CD8-positive, alpha-beta memory T cell (primary cell): ENCODE measurements at places on chromosomes 2 and 18. TPM values are rescaled to one million over a fixed set of nuclear protein-coding genes. Genes with fewer than 3 reads are reported as not detected.

FSIP2 gene
- not detected for total RNA-seq

MYO7B gene
- not detected for total RNA-seq

REG3A gene
- not detected for total RNA-seq

CAMKMT gene
- total RNA-seq: 11.4 TPM

KHK gene
- 14.5 TPM for total RNA-seq

SLC4A5 gene
- 1.8 TPM for total RNA-seq

CAPN13 gene
- not detected for total RNA-seq

ZEB2 gene
- total RNA-seq: 35.8 TPM

CIDEA gene
- not detected for total RNA-seq

SLC38A11 gene
- not detected for total RNA-seq

GALNT1 gene
- total RNA-seq: 46.1 TPM

DNA sequence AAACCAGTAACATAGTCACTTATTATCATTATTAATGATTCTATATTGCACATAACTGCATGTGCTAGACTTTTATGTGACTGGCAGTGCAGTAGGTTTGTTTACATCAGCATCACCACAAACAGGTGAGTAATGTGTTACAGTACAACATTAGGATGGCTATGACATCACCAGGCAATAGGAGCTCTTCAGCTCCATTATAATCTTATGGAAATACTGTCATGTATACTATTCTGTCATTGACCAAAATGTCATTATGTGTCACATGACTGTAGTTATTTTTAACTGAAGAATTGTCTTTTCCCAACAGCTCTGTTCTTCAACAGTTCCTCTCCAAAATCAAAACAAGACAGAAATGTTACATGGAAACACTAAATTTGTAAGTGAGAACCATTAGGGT lies 96.3 kb downstream of the C18orf54 start:
- H3K4me3 ChIP-seq: no peak overlapping the region
- H3K36me3 ChIP-seq: no peaks in the 10 kb centered on the region
- no peaks in the 10 kb centered on the region for H3K27me3 ChIP-seq
- DNase-seq: no peak

GRCh38 chr2:120628248-120628647 lies 107.4 kb upstream of the GLI2 start:
- H3K27ac ChIP-seq: no peak overlapping the region
- no peak for DNase-seq
- H3K4me1 ChIP-seq: no peaks in the 10 kb centered on the region

GRCh38 chr2:74205596-74205995 lies 7.2 kb downstream of the MTHFD2 start:
- DNase-seq: peak; percentile 4
- no peaks in the 10 kb centered on the region for H3K27me3 ChIP-seq
- H3K27ac ChIP-seq: peak overlapping the region; percentile 68
- H3K4me3 ChIP-seq: peak overlapping the region; percentile 6
- peaks cover 7% of the 10 kb centered on the region for H3K36me3 ChIP-seq

DNA sequence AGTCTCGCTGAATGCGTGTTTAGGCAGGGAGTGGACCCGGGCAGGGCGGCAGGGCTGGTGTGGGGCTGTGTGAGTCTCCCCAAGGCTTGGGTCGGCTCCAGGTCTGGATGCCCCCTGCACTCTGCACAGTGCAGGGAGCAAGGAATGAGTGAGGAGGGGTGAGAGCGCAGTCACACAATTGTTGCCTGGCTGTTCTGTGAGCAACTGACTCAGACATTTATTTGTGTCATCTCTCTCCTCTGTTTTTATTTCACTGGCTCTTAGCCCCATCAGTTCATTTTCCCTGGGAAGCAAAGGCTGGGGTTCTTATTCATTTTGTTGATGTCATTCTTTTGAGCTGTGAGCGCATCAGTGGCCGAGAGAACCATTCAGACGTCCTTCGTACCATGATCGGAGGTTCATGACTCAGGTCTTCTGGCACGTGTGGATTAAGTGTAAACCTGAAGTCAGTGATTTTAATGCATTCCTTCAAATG lies 61.1 kb downstream of the GATA6 start:
- no peaks in the 10 kb centered on the region for H3K36me3 ChIP-seq
- DNase-seq: no peak
- no peaks in the 10 kb centered on the region for H3K4me1 ChIP-seq
- H3K27me3 ChIP-seq: no peaks in the 10 kb centered on the region

DNA sequence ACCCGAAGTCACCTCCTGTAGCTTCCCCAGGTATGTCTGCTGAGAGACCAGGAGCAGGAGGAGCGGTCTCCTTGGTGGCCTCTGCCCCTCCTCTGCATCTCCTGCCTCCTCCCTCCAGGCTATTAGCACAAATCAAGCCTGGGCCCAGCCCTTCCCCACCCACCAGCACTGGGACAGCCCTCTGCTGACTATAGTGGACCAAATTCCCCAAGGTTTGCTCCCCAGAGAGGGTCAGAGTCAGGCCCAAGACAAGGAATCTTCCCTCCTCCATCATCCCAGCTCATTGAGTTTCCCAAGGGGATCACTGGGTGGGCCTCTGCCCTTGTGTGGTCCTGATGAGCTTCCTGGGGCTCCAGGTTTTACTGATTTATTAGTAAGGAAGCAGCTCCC lies 62.1 kb downstream of the EMILIN2 start:
- DNase-seq: no peak
- H3K27me3 ChIP-seq: no peaks in the 10 kb centered on the region
- H3K27ac ChIP-seq: no peak overlapping the region

DNA sequence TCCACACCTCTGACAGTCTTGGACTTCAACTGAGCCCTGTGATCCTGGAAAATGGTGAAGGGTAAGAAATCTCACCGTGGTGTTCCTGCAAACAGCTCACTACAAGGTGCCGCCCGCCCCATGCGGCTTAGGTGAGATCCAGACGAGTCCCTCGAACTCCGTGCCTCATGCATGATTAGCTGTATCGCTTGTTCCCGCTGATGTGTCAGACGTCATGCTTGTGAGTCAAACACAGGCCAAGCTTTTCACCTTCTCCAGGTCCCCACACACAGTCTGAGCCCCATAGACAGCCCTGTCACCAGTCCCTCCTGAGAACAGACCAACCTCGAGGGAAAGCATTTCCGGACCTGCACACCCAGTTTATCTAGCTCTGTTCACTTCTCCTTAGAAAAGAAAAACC lies 740.5 kb downstream of the GALR1 start:
- no peaks in the 10 kb centered on the region for H3K4me1 ChIP-seq
- H3K27ac ChIP-seq: no peak overlapping the region
- H3K36me3 ChIP-seq: no peaks in the 10 kb centered on the region
- H3K4me3 ChIP-seq: no peak overlapping the region

- DNase-seq: no peak
- H3K27me3 ChIP-seq: no peaks in the 10 kb centered on the region
- H3K36me3 ChIP-seq: no peaks in the 10 kb centered on the region
- H3K4me1 ChIP-seq: no peaks in the 10 kb centered on the region
Observed at GRCh38 chr2:217628061-217628460, 374.7 kb downstream of the TNS1 start.

- no peak for DNase-seq
- H3K27ac ChIP-seq: no peak overlapping the region
- no peaks in the 10 kb centered on the region for H3K4me1 ChIP-seq
- no peak overlapping the region for H3K4me3 ChIP-seq
- H3K27me3 ChIP-seq: no peaks in the 10 kb centered on the region
- H3K36me3 ChIP-seq: no peaks in the 10 kb centered on the region
Observed at GRCh38 chr2:8563814-8564474, 117.9 kb upstream of the ID2 start.

- no peak overlapping the region for H3K4me3 ChIP-seq
- H3K36me3 ChIP-seq: no peaks in the 10 kb centered on the region
- no peak for DNase-seq
- H3K4me1 ChIP-seq: no peaks in the 10 kb centered on the region
- no peak overlapping the region for H3K27ac ChIP-seq
Observed at GRCh38 chr2:100518801-100519200, 44.0 kb upstream of the PDCL3 start.

DNA sequence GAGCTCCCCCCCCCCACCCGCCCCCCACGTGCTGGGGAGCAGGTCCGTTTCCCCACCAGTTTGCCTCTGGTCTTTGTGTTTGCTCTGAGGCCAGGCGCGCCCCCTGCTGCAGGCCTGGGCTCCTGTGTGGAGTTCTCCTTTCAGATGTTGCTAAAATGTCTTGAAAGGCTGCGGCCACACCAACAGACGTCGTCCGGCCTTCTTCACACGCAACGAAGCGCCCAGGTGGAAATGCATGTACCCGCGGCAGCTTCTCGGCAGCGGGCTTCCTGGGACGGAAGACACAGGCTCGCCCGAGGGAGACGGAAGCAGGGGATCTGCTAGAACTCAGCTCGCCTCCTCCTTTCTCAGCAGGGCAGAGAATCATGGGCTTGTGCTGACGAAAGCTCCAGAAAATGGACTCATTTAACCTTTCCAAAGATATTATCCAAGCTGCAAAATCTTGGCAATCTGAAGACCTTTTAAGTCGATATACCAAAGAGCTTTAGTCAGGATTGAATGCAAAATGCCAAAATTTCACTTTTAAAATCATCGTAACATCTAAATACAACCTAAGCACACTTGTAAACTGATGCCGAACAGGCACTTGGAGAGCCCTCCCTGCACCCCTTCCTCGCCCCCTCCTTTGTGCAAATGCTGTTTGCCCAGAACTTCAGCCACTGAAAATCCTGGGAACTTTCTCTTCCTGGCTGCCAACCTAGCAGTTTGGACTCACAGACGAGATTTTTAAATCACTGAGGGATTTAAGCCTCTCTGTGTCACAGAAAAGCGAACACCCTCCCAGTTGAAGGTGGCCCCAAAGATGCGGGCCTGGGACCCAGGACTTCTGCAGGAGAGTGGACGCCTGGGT lies 125.5 kb upstream of the ZNF516 start:
- DNase-seq: no peak
- H3K27me3 ChIP-seq: no peaks in the 10 kb centered on the region
- no peak overlapping the region for H3K4me3 ChIP-seq
- no peaks in the 10 kb centered on the region for H3K36me3 ChIP-seq
- no peaks in the 10 kb centered on the region for H3K4me1 ChIP-seq
- H3K27ac ChIP-seq: no peak overlapping the region

DNA sequence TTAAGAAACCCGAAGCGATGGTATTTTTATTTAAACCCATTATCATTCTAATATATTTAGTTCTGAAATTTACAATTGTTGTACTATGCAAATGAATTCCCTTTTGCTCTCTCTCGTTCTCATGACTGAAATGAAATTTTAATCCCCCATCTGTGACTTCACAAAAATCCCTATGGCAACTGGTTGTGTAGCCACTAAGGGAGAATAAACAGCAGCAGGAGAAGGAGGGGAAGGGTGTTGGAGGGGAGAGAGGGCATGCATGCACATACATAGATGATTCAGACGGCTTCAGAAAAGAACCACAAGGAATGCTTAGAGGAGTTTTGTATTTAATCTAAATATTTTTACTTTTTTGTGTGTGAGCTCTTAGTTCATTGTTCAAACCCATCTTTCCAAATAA lies 36.8 kb downstream of the CPS1 start:
- H3K4me1 ChIP-seq: no peaks in the 10 kb centered on the region
- H3K4me3 ChIP-seq: no peak overlapping the region
- no peak overlapping the region for H3K27ac ChIP-seq
- no peaks in the 10 kb centered on the region for H3K36me3 ChIP-seq
- no peak for DNase-seq

DNA sequence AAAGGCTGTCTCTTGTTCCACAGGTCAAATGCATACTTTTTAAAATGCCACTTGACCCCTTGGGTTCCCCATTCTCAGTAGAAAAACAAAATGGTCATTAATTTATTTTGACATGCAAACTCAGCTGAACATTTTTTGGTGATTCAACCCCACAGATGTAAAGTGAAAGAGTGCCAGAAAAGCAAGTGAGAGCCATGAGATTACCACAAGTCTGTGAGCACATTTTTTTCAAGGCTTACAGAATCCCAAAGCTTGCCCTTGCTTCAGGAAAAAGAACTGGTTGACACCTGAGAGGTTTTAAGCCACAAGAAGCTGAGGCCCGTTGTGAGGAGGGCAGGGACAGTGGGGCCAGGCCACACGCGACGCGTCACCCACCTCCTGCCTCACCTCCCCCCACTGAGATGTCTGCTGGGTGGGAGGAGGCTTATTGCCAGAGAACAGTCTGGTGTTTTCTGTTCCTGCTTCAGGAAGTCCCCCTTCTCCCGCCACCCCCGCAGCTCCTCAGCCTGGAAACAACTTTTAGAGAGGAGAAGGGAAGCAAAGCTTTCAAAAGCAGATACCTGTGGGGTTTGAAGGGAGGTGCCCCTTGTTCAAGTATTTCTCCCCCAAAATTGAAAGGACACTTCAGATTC lies 70.4 kb upstream of the CYP1B1 start:
- H3K27me3 ChIP-seq: no peaks in the 10 kb centered on the region
- H3K36me3 ChIP-seq: no peaks in the 10 kb centered on the region
- no peaks in the 10 kb centered on the region for H3K4me1 ChIP-seq

- H3K27ac ChIP-seq: no peak overlapping the region
- no peak for DNase-seq
- H3K27me3 ChIP-seq: peaks cover 6% of the 10 kb centered on the region
- no peaks in the 10 kb centered on the region for H3K36me3 ChIP-seq
- H3K4me3 ChIP-seq: no peak overlapping the region
- no peaks in the 10 kb centered on the region for H3K4me1 ChIP-seq
Observed at GRCh38 chr2:88860421-88861075, 169.1 kb downstream of the RPIA start.

DNA sequence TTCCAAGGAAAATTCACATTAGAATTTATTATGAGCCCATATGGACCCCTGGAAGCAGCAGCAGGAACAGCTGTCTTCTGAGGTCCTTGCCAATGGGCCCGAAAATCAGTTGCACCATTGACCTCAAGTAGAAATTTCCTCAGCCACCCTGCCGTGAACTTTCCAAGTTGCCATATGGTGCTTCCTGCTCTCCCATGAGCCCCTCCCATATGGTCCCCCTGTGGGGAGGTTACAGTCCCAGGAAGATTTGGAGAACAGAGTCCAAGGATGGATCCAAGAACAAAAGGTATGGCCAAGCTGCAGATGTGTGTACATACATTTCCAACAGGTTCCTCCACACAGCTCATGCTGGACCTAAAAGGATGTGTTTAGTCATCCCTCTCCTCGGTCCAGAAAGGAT lies 34.6 kb downstream of the DIPK1C start:
- no peak overlapping the region for H3K27ac ChIP-seq
- H3K4me1 ChIP-seq: no peaks in the 10 kb centered on the region
- H3K27me3 ChIP-seq: no peaks in the 10 kb centered on the region
- H3K4me3 ChIP-seq: no peak overlapping the region
- H3K36me3 ChIP-seq: no peaks in the 10 kb centered on the region
- DNase-seq: no peak

DNA sequence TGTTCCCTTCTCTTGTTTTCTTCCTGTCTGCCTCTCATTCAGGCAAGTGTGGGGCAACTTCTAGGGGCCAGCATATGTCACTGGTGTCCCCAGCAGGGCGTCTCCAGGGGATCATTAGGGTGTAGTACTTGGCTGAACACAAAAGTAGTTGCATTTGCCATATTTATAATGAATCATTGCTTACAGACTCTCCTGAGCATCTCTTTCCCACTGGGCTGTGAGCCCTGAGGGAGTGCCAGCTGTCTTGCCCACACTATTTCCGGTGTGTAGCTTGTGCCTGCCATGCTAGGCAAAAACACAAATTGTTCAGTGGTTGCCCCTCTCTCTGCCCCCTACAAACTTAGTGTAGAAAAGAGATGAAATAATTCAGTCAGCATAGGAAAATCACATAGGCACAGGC lies 40.8 kb upstream of the SCLY start:
- H3K27me3 ChIP-seq: no peaks in the 10 kb centered on the region
- H3K27ac ChIP-seq: no peak overlapping the region
- no peak for DNase-seq
- H3K4me3 ChIP-seq: no peak overlapping the region
- H3K4me1 ChIP-seq: no peaks in the 10 kb centered on the region
